Stimulated activated CD4-positive, alpha-beta T cell treated with anti-CD3 and anti-CD28 coated beads, Interleukin-12 subunit alpha, Interleukin-12 subunit beta, amount 100 ng/mL, for 24 hours (primary cell): ENCODE measurements at places on chromosomes 6 and 20.

DNA sequence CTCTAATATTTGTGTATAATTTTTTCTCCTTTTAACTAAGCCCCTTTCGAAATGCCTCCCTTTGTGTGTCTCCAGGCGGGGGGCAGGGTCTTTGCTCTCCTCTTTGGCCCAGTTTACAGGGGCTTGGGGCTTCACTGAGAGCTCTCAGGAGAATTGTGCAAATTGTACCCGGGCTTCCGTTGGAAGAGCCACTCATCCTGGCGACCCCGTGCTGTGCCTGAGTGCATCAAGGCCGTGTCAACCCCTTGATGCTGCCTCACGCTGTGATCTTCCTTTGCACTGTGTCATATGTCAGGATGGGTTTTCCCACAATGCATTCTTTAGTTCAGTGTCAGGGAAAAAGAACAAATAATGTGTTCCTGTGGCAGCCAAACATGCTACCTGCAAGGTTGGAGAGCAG, 118.0 kb upstream of the POU3F2 start:
- no peak for DNase-seq

- no peak for DNase-seq
Measured at GRCh38 chr6:154479771-154480639, 30.5 kb downstream of the CNKSR3 start.

DNA sequence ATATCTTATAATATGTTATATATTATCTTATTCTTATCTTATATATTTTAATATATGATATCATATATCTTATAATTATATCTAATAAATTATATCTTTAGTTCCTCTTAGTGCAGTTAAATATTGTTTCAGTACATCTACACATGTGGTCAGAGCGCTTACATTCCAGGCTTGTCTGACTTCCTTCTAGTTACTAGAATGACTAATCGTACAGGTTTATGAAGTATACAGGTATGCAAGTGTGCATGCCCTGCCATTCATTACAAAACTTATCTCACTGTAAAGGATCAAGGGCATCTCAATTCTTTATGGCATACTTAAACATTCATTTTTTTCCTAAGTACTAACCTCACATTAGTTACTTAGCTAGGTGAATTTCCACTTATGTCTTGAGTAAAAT, 1278.0 kb upstream of the MAP3K7 start:
- DNase-seq: no peak

GRCh38 chr6:112024464-112024863, 29.4 kb upstream of the CCN6 start:
- no peak for DNase-seq

DNA sequence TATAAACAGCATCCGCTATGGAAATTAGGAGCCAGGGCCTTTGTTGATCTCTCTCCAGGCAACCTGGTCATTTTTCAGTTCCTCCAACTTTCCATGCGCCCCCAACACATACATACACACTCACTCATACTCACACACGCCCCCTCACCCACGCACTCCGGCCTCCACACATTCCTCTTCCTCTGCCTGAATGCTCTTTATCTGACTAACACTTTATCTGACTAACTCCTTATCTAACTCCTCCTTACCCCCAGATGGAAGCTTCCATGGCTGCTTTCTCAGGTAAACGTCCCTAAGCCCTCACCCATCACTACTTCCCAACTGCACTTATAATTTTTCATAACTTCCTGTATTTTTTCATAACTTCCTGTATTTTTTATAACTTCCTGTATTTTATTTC, 17.4 kb downstream of the CASS4 start:
- DNase-seq: no peak

GRCh38 chr20:51059862-51060261, 37.0 kb upstream of the KCNG1 start:
- no peak for DNase-seq

DNA sequence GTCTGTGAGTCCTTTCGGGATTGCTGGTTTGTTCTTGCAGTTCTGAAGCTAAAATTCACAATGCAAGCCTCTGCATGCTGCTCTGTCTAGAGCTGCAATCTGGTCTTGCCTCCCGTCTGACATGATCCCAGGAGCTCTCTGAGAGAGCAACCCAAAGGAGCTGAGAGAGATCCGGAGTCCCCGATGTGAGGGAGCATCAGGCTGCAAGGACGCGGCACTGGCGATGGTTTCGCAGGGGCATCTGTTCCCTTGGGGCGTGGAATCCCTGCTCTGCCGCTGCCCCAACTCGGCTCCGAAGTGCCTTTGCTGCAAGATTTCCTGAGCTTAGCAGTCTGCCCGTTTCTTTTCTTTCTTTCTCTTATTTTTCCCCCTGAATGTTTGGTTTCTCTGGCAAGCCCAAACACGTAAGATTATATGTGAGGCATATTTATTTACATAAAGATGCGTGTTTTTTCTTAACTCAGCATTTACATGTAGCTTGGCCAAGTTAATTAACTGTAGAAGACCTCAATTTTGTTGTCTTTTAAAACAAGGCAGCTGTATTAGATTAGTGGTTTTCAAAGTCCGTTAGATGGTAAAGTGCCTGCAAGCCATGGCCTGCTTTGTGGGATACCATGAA, 873.0 kb downstream of the KIF16B start:
- no peak for DNase-seq

DNA sequence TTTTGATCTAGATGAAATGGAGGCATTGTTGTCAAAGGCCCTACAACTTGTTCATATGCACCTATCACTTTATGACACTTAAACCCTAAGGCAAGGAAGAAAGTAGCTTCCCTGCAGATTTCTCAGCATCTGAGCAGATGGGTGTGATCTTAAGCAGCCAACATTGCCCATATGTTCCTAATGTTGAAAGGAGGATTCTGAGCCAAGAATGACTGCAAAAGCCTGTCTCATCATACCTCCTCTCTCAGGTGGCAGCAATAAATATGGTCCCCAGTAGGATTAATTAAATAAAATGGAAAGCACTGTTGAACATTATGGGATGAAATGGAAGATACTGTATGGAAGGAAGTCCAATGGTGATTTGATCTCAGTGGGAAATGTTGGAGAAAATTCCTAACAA, 538.1 kb upstream of the MAN1A1 start:
- DNase-seq: no peak

DNA sequence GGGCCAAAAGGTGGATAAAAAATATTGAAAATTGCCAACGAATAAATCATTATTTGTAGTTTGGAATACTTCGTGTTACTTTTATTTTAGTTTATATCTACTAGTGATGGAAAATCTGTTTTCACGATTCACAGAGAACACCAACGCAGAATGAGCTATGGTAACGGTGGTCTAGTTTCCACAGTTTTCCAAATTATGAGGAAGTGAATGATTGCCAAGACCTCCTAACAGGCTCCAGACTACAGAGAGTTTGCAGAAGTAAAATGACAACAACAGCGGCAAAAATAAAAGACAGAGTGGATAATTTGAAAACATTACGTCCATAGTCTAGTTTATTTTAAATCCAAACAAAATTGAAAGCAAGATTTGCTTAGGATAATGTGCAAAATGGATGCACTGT, 57.0 kb upstream of the AIG1 start:
- no peak for DNase-seq

- no peak for DNase-seq
Measured at GRCh38 chr6:127813699-127814027, 87.2 kb downstream of the THEMIS start.

- no peak for DNase-seq
Measured at GRCh38 chr6:22442826-22443225, 126.5 kb upstream of the HDGFL1 start.

GRCh38 chr20:41142919-41143318, 5.6 kb downstream of the PLCG1 start:
- DNase-seq: no peak
